ENCODE measurements at places on chromosomes 3 and 15.

DNA sequence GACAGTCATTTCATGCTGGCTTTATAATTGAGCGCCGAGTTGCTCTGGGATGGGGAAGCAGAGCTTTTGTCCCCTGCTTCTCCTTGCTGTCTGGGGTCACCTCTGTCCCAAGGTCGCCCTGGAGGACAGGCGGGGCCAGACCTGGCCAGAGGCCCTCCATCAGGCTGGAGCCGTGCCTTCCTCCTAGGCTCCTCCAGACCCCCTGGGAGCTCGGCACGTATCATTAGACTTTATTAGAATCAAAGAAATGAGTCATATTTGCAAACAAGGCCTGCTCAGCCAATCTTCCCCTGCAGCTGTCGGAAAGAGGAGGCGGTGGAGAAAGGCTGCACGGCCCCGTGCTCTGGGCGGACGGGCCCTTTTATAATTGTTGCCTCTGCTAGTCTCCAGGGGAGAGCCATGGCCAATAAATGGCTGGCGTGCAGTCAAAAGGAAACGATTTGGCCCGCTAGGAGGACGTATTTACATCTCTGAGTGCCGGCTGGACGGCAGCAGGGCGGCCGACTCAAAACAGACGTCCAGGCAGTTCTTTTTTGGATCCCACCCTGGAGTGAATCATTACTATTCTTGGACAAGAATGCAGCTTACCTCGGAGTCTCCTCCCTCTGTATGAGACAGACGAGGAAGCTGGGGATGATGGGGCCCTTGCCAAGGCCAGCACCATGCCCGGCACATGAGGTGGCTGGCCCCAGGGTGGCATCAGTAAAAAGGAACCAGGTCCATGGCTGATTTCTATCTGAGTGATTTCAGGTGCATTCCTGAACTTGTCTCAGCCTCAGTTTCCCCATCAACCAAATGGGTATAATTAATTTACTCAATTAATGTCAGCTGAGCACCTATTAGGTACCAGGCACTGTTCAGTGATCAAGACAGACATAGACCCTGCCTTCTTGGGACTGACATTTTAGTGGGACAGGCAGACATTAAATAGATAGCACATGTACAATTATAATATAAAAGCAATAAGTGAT lies 50.6 kb downstream of the SLC6A6 start:
- DNase-seq: no peak

DNA sequence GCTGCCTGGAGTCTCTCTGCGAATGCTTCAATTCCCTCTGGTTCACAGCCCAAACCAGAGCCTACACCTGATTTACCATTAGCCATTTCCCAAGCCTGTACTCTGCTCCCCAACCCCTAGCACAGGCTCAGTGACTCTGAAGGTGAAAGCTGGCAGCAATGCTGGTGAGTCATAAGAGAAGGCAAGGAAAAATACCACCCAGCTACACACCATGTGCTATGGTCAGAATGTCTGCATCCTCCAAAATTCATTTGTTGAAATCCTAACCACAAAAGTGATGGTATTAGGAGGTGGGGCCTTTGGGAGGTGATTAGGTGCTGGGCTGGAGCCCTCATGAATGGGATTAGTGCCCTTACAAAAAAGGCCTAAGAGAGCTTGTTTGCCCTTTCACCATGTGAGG lies 117.1 kb upstream of the TJP1 start:
- DNase-seq: no peak

GRCh38 chr3:190554197-190554596 lies 40.3 kb downstream of the IL1RAP start:
- no peak for DNase-seq

GRCh38 chr3:72907731-72908620 lies 20.1 kb downstream of the GXYLT2 start:
- no peak for DNase-seq

- peak; percentile 61 for DNase-seq
Measured at GRCh38 chr15:99704444-99704838, 28.8 kb downstream of the LYSMD4 start.

- DNase-seq: no peak
Measured at GRCh38 chr15:98308117-98308516, 340.2 kb upstream of the IGF1R start.

GRCh38 chr3:187066228-187066995 lies 72.9 kb downstream of the RPL39L start:
- DNase-seq: peak; percentile 37

All from GM13976 (cell line).